ENCODE measurements at places on chromosomes 7 and 10.

DNA sequence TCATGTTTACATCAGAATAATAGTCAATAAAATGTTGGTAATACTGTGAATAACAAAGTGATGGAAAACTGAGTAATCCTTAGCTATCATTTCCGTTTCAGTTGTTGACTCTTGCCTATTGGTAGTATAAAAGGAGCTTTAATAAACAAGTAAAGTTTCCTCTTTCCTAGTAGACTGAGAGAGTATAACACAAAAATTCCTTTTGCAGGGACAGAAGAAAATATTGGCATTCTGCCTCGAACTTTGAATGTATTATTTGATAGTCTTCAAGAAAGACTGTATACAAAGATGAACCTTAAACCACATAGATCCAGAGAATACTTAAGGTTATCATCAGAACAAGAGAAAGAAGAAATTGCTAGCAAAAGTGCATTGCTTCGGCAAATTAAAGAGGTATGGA, 9.4 kb downstream of the KIF20B start:
- DNase-seq: no peak

GRCh38 chr10:128579901-128580300, 453.7 kb upstream of the MKI67 start:
- DNase-seq: no peak

- DNase-seq: no peak
Measured at GRCh38 chr10:44925224-44925623, 14.1 kb downstream of the TMEM72 start.

DNA sequence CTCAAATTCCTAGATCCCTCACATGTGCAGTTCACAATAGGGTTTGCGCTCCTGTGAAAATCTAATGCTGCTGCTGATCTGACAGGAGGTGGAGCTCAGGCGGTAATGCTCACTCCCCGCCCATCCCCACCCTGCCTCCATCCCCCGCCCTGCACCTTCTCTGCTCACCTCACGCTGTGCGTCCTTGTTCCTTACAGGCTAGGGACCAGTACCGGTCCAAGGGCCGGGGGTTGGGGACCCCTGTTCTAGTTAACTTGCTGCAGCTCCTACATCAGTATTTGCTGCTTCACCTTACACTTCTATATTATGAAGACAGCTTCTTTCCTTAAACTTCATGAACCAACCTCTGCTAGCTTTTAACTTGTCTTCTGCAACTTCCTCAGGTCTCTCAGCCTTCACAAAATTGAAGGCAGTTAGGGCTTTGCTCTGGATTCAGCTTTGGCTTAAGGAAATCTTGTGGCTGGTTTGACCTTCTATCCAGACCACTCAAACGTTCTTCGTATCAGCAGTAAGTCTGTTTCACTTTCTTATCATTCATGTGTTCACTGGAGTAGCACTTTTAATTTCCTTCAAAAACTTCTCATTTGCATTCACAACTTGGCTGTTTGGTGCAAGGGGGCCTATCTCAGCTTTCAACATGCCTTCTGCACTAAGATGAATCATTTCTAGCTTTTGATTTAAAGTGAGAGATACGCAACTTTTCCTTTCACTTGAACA, 1.7 kb upstream of the TNKS2 start:
- DNase-seq: peak; percentile 47

DNA sequence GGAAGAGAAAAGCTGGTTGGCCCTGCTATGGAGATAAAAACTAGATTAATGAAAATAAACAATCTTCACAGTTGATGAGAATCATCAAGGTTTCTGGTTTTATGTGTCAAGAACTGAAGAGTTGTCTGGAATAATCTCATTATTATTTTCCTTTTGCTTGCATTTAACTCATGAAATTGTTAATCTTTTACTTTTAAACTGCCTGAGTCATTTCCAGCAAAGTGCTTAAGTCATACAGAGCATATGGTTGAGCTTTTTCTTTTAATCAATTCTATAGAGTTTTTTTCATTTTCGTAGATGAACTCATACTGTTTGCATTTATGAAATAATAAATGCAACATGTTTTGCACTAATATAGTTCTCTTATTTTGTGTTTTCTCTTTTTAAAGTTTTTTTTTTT, 747.9 kb downstream of the NXPH1 start:
- DNase-seq: no peak

DNA sequence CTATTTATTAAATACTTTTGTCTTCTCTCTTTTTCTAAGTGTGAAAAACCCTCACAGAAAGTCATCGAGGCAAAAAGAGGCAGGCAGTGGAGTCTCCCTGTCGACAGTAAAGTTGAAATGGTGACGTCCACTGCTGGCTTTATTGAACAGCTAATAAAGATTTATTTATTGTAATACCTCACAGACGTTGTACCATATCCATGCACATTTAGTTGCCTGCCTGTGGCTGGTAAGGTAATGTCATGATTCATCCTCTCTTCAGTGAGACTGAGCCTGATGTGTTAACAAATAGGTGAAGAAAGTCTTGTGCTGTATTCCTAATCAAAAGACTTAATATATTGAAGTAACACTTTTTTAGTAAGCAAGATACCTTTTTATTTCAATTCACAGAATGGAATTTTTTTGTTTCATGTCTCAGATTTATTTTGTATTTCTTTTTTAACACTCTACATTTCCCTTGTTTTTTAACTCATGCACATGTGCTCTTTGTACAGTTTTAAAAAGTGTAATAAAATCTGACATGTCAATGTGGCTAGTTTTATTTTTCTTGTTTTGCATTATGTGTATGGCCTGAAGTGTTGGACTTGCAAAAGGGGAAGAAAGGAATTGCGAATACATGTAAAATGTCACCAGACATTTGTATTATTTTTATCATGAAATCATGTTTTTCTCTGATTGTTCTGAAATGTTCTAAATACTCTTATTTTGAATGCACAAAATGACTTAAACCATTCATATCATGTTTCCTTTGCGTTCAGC, 43.4 kb downstream of the TARP start:
- DNase-seq: no peak

- DNase-seq: no peak
Measured at GRCh38 chr10:90745565-90745964, 112.3 kb downstream of the HTR7 start.

All from NCI-H2081 (cell line).